D721Med (cell line): ENCODE measurements at places on chromosomes 2 and 18.

- DNase-seq, result no peak
Measured at GRCh38 chr2:230418341-230419016, 2.5 kb downstream of the SP100 start.

DNA sequence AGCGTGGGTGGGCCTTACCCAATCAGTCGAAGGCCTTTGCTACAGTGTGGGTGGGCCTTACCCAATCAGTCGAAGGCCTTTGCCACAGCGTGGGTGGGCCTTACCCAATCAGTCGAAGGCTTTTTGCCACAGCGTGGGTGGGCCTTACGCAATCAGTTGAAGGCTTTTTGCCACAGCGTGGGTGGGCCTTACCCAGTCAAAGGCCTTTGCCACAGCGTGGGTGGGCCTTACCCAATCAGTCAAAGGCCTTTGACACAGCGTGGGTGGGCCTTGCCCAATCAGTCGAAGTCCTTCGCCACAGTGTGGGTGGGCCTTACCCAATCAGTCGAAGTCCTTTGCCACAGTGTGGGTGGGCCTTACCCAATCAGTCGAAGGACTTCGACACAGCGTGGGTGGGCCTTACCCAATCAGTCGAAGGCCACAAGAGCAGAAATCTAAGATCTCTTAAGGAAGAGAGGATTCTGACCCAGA, 16.3 kb upstream of the GAL3ST2 start:
- no peak for DNase-seq

- DNase-seq, result no peak
Measured at GRCh38 chr2:104537116-104537515, 316.8 kb upstream of the POU3F3 start.

GRCh38 chr2:148021886-148022285, 995 bp downstream of the MBD5 start:
- DNase-seq, result no peak

- DNase-seq, result no peak
Measured at GRCh38 chr18:7232218-7232617, 1.3 kb downstream of the LRRC30 start.

GRCh38 chr18:46071653-46072375, at the start of gene PSTPIP2:
TSS of gene PSTPIP2 (minus strand) at chr18:46072260. CDS start at chr18:46072188, 72 bp downstream.
- DNase-seq, result no peak

GRCh38 chr2:232473467-232473890, 14.2 kb downstream of the ECEL1 start:
- DNase-seq, result no peak

DNA sequence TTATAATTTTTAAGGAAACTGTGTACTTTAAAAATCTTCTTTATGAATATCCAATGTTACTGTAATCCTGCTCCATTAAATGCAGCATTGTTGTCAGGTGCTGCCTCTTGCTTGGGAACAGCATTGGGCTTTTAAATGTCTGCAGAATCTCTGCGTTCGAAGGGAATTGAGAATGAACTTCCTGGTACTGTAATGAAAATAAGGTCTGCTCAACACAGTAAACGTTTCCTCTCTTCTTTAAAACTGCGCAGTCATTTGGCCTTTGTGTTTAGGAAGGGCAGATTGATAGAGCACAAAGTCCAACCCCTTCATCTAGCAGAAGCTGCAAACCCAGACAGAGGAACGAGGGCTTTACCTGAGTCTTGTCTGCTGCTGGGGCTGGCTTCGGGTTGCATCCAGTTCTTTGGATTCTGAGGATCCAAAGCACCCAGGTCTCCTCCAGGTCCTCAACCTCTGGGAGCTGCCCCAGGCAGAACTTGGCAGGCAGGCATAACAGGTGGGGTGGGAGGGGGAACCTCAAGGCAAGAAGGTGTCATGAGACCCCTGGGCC, 104.5 kb downstream of the UGGT1 start:
- DNase-seq, result no peak

- no peak for DNase-seq
Measured at GRCh38 chr2:105756435-105756834, 11.7 kb downstream of the NCK2 start.

- no peak for DNase-seq
Measured at GRCh38 chr2:217632043-217632442, 370.8 kb downstream of the TNS1 start.

GRCh38 chr2:239689985-239690384, 289.2 kb upstream of the HDAC4 start:
- DNase-seq, result no peak

GRCh38 chr2:241890524-241891235, 21.2 kb downstream of the RTP5 start:
- DNase-seq, result no peak

DNA sequence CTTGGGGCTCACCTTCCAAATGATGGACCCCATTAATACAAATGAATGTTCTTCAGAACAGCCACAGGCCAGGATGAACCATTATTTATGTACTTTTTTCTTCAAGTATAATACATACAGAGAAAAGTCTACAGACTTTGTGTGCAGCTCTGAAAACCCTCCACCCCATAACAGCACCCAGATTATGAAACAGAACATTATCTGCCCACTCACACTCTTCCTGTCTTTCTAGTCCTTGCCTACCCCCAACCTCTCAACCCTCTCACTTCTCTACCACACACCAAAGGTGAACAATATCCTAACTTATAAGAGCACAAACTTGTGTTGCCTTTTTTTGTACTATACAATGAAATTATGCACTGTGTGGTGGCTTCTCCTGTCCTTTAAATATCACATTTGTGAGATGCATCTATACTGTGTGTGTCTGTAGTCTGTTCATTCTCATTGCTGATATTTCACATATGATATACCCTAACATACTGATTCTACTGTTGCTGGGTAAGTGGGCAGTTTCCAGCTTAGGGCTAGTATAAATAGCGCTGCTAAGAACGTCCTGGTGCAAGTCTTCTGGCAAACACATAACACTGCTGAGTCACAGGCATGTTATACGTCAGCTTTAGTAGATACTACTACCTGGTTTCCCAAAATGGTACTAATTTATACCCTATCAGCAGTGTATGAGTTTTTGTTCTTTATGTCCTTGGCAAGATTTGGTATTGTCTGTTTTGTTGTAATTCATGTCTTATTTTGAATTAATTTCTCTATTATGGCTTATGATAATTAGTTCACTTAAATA, 1.0 kb upstream of the NPHP1 start:
- DNase-seq, result no peak

- no peak for DNase-seq
Measured at GRCh38 chr18:28875059-28875458, 698.1 kb upstream of the CDH2 start.

DNA sequence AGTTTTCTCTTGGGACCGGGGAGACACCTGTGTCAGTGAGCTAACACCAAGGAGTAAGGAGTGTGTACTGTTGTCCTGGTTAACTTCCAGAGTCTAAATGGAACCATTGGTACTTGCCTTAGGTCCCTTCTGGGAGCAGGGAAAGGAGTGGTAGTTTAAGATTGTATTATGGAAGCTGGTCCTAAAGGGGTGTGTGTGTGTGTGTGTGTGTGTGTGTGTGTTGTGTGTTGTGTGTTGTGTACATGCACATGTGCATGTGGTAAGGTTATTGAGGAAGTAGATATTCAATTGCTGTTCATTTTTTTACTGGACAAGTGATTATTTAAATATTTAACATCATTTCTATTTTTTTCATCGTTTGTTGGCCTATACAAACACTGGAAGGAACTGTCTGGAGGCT, 1.4 kb downstream of the APLF start:
- no peak for DNase-seq

GRCh38 chr2:204027091-204027490, 90.5 kb downstream of the ICOS start:
- DNase-seq, result no peak

DNA sequence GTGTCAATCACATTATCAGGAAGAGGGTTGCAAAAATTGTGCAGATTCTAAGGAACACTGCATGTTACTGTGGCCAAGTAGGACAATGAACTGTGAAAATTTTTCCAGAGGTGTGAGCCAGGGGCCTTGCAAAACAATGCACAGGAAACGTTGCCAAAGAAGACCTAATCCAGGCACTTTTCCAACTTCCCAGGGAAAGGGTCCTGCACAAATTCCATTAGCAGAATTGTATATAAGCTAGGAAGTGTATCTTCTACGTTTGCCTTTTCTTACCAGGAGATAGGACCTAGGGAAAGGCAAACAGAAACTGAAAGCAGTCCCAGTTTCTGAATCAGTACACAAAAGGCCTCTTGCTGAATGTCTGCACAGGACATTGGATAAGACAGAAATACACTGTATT, 1888.3 kb upstream of the CELF4 start:
- no peak for DNase-seq

DNA sequence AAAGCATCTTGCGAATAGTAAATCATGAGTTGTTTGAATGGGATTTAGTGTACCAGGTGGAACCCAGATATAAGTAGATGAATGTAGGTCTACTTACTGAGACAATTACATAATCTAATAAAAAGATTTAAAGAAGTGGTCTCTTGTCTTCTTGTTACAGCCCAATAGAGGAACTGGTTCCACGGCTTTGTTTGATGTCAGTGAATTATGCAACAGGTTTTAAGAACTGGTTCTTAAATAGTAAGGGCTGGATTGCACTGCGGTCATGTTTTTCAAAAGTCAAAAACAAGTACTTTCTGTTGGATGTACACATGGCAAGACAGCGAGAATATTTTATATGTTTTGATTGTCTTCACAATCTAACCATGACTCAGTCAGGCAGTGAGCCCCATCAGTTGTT, 15.4 kb upstream of the SLC9A2 start:
- DNase-seq, result no peak

GRCh38 chr18:39188278-39188677, 1622.7 kb upstream of the CELF4 start:
- no peak for DNase-seq

DNA sequence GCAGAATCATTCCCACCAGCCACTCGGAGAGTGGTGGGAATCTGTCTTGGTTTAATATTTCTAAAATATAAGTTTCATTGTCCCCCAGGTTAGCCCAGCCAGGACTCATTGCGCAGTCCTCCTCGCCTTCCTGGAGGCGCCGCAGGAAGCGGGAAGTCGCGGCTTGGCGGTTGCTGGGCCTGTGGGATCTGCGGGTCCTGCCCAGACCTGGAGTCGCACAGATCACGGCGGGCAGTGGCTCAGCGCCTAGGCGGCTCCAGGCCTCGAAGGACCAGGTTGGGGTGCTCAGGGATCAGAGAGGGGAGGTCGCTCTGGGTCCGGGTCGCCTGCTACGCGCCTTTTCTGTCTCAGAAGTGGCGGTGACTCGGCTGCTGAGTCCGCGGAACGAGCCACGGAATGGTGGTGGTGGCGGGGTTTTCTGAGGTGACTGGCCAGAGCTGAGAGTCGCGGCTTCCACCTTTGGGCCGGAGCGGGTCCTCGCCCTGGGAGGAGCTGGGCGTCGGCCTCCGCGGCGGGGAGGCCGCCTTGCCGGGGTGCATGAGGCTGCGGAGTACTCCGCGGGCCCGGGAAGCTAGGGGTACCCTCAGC, 2.6 kb downstream of the HOXD3 start:
- DNase-seq, result no peak

GRCh38 chr2:226125176-226125883, 674.3 kb downstream of the IRS1 start:
- DNase-seq, result no peak

GRCh38 chr2:175103191-175103590, 64.8 kb downstream of the ATF2 start:
- DNase-seq, result peak; percentile 13

DNA sequence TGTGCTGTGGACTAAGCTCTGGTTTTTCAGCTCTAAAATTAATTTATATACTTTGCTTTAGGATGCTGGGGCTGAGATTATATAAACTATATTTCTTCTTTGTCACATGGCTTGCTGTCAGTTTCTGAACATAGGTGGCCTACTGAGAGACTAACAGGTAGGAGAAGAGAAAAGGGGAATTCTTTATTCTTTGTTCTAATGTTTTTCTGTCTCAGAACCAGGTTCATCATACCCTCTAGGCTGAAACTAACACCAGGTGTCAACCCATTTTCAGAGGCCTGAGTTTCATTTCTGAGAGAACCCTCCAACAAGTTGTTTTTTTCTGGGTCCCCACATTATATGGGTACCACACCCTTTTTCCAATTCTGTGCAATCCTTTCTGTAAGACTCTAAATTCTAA, 843.6 kb downstream of the TRIB2 start:
- DNase-seq, result no peak

DNA sequence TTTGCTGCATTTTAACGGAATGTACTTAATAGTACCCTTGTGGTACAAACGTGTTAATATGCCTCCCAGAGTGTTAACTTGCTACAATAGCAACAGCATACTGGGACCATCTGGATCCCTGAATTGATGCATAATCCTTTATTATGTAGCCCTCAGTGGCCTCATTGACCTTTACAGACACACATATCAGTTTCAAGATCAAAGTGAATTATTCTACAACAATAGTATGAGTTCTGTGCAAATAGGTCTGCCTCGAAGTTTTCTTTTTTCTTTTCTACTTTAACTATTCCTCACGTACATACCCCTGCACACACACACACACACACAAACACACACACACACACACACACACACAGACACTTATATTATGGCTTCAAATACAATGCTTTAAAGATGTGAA, 1622.1 kb downstream of the LRP1B start:
- no peak for DNase-seq

DNA sequence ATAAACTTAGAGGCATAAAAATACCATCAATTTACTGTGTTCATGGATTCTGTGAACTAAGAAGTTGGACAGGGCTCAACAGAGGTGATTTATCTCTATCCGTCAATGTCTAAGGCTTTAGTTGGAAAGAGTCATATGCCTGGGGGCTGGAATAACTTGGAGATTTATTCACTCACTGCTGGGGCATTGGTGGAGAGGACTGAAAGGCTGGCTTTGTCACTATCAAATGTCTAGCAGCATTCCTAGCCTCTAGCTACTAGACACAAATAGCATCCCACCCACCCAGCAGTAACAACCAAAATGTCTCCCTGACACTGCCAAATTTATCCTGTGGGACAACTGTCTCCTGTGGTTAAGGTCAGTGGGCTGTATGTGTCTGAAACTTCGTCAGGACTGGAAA, 71.0 kb downstream of the EVA1A start:
- no peak for DNase-seq

- DNase-seq, result no peak
Measured at GRCh38 chr2:216192181-216192580, 83.0 kb downstream of the XRCC5 start.

DNA sequence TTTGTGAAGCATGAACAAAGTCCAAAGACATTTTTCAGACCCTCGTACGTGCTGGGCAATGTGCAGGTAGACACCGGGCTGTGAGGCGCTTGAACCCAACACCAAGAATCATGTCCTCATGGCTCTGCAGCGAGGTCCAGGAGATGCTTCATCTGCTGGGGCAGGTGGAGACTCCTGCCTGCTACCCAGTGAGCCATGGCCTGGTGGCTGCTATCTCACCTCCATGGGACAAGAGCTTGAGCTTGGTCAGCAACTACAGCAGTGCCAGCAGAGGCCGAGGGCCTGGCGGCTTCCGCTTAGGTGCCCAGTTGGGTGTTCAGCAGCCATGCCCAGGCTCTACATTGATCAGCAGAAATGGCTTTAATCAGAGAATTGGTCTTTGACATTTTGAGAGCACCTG, 281.0 kb upstream of the HS6ST1 start:
- no peak for DNase-seq

DNA sequence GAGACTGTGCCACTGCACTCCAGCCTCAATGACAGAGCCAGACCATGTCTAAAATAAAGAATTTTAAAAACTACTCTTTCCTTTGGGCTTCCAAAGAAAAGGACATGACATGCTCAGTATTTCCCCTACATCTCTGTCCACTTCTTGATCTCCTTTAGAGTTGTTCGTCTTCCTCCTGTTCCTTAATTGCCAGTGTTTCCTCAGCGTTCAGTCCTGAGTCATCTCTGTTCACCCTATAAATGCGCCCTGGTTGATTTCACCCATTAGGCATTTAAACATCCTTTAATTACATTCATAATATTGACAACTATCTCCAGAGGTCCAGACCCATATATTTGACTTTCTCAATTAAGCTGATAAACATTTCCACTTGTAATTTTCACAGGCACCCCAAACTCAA, 64.0 kb downstream of the AAK1 start:
- no peak for DNase-seq
